ENCODE measurements at places on chromosomes 1 and 21.

GRCh38 chr1:114272593-114272992 is 118.9 kb upstream of the SYT6 start:
- no peak for DNase-seq

DNA sequence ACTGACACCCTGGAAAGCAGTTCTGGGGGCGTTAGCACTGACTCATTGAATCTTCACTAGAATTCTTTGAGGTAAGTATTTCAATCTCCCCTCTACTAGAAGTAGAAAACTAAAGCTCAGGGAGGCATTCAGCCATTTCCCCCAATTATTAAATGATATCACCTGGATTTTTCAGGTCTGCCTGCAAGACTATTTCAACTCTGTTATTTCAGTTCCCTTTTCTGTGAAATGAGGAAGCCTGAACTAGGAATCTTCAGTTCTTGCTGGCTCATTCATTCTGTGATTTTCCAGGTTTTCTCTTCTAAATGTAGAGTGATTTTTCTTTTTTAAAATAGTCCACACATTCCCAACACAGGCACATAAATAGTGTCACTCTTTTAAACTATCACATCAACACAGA is 337.0 kb upstream of the NR5A2 start:
- no peak for DNase-seq

DNA sequence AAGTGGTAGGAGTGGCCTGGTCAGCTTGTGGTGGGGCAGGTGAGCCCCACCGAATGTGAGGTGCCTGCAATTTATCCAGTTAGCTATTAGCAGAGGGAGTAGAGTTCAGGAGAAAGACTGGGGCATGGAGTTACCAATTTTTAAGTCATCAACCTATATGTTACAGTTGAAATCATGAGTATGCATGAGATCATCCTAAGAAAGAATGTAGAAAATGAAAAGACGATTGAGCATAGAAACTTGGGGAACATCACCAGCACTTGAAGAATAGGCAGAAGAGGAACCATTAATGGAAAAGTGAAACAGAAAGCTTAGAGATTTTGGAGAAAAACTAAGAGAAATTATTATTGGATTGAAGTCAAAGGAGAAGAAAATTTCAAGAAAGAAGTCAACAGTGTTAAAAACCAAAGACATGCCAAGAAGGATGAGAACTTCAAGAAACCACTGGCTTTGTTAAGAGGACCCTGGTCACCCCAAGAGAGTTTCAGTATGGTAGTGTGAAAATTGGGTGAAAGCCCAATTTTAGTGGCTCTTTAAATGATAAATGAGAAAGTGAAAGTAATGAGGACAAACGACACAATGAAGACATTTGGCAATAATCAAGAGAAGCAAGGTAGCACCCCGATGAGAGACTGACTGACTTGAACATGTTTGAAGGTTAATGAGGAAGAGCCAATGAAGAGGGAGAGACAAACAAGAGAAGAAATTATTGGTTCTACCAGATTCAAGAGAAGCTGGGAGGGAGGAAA is 36.7 kb downstream of the DNASE2B start:
- no peak for DNase-seq

GRCh38 chr1:206926286-206926685 is 4.5 kb upstream of the FCMR start:
- peak; percentile 27 for DNase-seq

GRCh38 chr1:8754993-8755392 is 62.4 kb downstream of the RERE start:
- DNase-seq = no peak

- no peak for DNase-seq
Observed at GRCh38 chr1:85189120-85189519, 11.7 kb downstream of the SYDE2 start.

DNA sequence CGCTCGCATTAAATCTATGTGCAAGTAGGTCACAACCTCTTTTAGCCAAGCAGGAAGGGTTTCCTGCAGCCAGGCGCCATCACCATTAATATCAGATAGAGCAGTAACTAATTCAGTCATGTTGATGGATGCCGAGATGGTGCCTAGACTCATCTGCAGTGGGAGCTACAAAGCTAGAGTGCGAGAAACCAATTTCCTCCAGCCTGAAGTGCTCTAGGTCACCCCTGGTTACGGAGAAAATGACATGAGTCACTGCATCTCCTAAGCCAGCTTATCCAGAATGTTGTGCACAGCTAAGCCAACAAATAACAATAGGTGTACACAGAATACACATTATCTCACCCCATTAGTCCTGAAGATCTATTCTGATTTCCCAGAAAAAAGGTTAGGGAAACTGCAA is 36.0 kb downstream of the OVAAL start:
- DNase-seq = no peak

DNA sequence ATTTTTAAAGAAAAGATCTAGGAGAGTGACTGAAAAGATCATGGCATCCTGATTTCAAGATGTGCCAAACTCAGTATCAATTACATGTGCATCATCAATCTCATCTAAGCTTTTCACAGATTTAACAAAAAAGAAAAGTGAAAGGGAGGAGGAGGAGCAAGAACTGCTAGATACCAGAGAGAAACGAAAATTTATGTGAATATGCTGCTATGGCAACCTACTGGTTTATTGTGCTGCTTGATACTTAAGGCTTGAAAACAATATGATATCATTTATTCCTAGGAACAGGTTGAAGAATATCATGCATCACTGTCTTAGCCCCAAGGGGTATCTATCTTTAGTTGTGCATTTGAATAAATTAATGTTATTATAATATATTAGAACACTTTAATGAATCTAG is 518.5 kb upstream of the ZRANB2 start:
- DNase-seq = no peak

DNA sequence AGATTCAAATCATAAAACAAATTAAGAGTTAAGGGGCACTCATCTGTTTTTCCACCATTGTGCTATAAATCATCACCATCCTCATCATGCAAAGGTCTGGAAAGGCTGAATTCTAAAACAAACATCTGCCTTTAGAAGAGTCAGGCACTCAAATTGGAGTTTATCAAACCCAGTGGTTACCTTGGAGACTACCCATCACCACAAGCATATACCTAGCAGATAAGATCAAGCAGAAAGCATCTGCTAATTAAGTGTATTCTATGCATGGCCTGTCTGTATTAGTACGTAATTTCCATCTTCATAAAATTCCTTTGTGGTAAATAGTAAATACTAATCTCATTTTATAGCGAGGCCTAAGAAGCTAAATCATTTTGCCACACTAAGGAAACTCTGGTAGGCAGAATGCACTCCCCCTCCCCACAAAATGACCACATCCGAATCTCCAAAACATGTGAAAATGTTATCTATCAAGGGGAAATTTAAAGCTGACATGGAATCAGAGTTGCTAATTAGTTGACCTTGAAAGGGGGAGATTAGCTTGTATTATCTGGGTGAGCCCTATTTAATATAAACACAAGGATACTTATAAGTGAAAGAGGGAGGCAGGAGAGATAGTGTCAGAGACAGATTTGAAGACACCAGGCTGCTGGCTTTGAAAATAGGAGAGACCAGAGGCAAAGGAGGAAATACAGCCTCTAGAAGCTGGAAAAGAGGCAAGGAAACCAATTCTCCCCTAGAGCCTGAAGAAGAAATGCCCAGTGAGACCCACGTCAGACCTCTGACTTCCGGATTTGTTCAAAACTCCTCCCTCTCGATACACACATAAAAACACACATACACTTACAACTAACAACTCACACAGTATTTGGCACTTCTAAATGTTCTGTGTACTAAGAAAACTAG is 23.2 kb downstream of the ARID4B start:
- DNase-seq = no peak

DNA sequence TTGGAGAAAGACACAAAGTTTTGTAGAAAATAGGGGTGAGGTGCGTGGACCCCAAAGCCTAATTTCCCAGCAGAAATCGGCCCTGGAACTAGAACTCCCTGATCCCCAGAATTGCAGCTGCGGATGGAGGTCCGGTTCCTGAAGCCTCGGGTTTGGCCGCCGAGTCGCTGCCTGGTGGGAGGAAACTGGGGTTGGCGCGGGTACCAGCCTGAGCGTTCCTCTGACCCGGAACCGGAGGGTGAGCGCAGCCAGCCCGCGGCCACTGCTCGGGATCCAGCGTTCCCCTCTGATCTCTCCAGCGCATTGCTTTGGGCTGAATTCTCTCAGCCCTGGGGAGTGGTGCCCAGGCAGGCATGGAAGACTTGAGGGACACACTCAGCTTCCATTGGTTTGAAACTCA is 1.6 kb downstream of the ST6GALNAC5 start:
- DNase-seq = peak; percentile 51

DNA sequence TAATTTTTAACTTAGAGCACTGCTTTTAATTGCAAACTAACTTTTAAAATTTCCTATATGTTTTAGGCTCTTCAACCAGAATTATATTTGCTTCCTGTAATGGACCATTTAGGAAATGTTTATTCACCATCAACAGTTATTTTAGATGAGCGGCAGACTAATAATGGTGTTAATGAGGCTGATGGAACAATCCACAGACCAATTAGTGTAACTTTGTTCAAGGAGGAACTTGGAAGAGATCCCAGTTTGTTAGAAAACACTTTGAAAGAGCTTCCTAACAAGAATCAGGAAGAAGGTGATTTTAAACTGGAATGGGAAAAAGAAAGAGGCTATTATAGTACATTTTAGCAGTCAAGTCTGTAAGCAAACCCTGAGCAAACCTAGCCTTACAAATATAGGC is 19.4 kb upstream of the GNG5 start:
- DNase-seq = no peak

Measured in aorta (tissue), 5 donors.